Activated CD4-positive, alpha-beta memory T cell treated with anti-CD3 and anti-CD28 coated beads, Interleukin-2, amount 10 ng/mL, durations not matched to agents 7 days and 5 days (primary cell): ENCODE measurements at places on chromosomes 4 and X.

DNA sequence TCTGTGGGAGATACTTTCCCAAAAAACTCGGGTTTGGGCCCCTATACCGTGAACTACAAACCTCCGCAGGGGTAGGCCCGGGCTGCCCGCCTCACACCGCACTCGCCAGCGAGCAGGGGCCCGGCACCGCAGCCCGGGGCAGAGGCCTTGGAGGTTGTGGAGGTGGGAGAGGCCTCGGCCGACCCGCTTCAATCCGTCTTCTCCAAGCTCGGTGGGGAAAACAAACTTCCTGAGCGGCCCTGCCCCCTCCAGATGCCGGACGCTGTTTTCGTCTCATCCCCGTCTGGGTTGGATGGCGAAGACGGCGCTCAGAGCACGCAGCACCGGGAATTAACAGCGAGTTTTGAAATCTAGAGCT is 442 bp upstream of the MCUB start:
- peak; percentile 56 for DNase-seq

- DNase-seq = no peak
Measured at GRCh38 chr4:8770518-8771257, 101.0 kb downstream of the HMX1 start.

DNA sequence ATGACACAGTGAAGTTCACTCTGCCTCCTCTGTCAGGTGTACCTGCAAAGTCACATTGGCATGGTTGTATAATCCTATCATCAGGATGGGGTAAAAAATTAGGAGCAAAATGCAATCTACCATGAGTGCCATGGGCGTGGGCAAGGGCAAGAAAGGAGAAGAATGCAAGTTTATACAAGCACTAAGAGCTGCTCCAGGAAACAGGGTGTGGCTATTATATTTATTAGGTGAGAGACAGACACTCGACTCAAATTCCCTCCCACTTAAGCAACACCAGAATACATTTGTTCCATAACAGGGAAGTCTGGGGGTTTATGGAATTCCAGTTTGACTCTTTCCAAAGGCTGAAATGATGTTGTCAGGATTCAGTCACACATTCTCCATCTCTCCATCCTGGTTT is 378.8 kb downstream of the BCOR start:
- no peak for DNase-seq

DNA sequence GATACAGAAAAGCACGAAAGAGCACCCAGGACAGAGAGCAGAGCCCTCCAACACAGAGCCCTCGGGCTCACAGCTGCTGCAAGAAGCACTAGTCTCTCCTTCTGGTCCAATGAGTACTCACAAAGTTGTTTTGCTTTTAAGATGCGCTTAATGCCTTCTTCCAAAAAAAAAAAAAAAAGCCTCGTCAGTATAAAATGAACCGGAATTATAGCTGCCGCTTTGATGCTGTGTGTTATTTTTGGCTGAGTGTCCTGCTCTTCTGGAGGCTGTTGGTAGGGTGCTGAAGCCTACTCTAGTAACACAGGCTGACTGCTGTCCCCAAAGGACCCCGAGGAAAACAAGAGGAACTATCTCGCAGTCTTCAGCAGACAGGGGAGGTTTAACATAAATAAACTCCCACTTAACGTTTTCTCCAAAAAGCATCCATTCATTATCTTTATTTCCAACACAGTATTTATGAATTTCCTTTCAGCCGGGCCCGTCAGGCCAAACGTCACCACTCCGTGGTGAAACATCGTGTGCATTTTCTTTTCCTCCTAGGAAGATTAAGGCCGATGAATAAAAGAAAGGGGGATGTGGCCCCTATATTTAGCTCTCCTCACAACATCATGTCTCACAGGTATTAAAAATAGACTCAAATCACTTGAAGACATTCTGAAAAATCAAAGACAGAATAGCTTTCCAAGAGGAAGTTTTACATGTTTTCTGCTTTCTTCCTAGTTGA is 213.7 kb upstream of the PPARGC1A start:
- no peak for DNase-seq

DNA sequence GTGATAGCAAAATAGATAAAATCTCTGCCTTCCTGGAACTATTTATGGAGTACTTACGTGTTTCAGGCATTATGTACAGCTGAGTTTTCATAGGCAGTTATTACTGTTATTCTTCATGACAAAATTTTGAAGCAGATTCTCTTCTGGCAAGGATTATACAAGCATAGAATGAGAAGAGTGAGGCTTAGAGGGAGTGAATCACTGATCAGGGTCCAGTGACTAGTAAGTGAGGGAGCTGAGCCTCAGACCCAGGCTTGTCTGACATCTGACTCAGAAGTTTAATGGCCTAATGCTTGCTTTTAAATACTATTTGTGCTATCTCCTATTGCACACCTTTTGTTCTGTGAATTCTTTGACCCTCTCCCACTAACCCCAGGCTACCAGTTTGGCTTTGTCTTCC is 110.6 kb downstream of the DTHD1 start:
- DNase-seq = no peak

GRCh38 chr4:106971636-106972035 is 64.5 kb downstream of the DKK2 start:
- DNase-seq = no peak

- no peak for DNase-seq
Measured at GRCh38 chr4:142088906-142089305, 452.5 kb downstream of the IL15 start.
